ENCODE measurements at places on chromosomes 1 and 21.
A peak's percentile ranks its signal among the peaks of the same experiment; 100 is the strongest.

- peak; percentile 17 for DNase-seq
These were observed 7.9 kb upstream of the NBPF11 start for GRCh38 chr1:148160048-148160342.

DNA sequence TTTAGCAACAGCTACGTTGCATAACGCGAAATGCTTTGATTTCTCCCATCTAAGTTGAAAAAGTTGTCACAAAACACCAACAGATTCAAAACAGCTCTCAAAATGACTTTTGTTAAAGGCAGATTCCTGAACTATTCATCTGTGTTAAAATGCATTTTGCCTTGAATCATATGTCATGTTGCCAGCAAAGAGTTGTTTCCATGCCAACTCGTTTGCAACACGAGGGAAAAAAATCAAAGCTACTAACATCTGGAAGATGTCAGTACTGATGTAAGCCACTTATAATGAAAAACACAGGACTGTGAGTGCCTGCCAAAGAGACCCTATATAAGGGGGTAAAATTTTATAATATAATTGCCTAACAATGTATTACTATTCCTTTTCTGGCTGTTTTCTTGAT, 182.7 kb upstream of the PTBP2 start:
- no peak for DNase-seq

DNA sequence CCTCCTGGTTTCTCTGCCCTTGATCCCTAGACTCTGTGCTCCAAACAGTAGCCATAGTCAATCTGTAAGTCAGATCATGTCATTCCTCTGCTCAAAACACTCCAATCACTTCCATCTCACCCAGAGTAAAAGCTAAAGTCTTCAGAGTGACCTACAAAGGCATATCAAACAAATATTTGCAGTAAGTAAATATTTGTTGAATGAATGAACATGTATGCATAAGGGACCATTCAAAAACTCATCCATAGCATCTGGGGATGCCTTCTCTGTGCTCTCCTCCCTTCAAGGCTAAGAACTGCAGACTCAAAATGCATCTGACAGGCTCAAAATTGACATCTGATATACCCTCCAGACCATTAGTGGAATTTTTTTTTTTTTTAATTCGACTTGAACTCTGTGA, 18.1 kb upstream of the AK5 start:
- no peak for DNase-seq

DNA sequence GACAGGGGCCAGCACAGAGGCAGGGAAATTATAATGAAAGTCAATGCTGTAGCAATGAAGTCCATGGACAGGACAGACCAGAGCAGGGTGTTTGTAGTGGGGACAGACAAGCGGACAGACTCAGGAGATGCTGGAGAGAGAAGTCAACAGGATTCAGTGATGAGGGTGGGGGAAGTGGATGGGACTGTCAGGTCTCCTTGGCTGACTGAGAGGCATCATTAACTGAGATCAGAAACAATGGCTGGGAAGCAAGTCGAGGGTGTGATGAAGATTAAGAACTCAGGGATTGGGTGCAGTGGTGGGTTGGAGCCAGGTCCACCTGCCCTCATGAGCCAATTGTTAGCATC, 25.5 kb downstream of the CD58 start:
- DNase-seq, result no peak

DNA sequence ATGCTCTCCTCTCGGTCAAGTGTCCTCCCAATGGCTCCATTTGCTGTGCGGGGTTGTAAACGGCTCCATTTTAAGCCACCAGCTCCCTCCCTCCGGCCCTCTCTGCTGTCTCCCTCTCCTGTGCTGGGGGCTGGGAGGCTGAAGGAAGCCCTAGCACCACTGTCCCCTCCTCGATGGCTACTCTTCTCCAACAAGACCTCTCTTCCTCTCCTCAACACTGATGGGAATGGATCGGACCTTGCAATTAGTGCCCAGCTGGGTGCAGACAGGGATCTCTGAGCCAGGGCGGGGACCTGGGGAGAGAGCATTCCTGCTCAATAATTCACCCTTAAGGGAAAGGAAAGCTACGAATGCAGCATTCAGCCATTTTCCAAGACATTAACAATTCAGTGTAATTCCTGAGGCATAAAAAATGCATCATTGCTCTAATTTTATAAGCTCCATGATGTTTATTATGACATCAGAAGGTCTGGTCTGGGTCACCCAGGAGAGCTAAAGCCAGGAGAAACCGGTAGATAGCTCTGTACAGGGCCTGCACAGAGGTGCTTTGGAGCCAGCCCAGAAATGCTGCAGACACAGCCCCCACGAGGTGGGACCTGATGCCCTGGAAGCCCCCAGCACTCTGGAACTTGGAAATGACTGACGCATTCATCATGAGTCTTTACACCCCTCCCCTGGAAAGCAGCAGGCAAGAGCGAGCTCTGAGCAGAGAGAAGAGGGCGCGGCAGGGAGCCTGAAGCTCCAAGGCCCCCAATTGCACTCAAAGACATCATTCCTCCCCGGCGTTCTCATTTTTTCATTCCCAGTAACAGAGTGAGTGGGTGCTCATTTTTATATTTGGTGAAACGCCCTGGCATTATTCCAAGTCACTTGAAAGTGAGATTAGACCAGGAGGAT, 76.2 kb upstream of the VAMP3 start:
- no peak for DNase-seq

DNA sequence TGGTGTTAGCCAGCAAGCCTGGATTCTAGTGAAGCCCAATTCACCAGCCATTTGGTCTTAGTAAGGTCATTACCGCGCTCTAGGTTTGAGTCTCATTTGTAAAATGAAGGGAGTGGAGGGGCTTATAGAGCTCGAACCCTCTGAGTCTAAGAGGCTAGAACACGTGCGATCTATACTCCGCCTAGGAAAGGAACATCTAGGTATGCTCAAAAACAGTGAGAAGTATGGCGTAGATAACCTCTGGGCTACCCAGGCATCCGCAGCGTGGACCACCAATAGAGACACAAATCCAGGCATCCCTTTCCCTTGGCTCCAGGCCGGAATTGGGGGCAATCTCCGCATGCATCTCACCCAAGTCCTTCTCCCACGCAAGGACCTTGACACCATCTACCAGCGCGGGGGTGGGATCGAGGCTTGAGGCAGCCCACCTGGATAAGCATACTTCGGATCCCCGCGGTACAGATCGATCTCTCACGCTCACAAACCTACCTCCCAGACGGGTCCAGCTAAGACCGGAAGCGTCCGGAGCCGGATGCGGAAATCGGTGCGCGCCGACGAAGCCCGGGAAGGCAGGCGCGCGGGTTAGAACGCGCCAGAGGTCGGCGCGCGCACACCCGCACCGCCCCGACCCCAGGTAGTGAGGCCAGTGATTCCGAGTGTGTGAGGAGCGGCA, at the start of gene METTL25B:
Gene METTL25B, plus strand, starts transcription at position 544 of the 673 bp plus-strand sequence. CDS start 636 bp downstream, outside the sequence.
- DNase-seq, result peak; percentile 84
